ENCODE measurements at places on chromosomes 6 and 20. TPM values are rescaled to one million over a fixed set of nuclear protein-coding genes. Genes with fewer than 3 reads are reported as not detected.

DNA sequence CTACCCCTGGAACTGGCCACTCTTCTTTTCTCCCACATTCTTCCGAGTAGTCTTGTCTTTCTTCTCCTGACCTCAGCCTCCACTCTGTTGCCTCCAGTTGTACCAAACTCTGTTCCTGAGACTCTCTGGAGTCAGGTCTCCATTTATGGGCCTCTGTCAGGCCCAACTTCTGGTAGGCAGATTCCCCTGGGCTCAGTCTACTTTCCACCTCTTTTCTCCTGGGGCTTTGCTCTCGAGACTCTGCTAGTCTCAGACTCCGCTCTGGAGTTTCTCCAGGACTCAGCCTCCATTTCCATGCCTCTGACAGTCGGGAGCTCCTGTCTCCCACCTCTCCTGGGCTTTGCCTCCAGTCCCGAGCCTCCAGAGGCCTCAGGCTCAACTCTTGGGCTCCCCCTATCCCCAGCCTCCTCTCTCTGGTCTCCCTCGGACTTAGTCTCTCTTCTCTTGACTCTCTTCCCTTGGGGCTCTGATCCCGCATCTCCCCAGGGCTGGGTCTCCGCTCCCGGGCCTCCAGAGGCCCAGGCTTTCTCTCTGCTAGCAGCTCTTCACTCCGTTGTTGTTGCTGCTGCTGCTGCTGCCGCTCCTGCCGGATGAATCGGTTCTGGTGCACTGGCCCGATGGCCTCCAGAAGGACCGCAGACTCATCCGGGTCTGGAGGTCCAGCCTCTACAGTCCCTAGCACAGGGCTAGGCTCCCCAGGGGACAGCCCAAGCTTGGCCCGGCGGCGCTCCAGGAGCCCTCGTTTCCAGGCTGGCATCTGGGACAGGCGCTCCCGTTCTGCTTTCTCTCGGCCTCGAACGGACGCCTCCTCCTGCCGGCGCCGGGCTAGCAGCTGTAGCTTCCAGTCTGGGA, 1.1 kb downstream of the PPP1R18 start:
- no peak for DNase-seq
- peaks cover 45% of the 10 kb centered on the region for H3K4me1 ChIP-seq
- H3K4me3 ChIP-seq = peak overlapping the region; percentile 93

GRCh38 chr20:18717062-18717461, 96.5 kb upstream of the SCP2D1 start:
- peaks cover 8% of the 10 kb centered on the region for H3K4me1 ChIP-seq
- H3K27ac ChIP-seq = no peak overlapping the region
- DNase-seq = no peak
- no peak overlapping the region for H3K4me3 ChIP-seq
- no peaks in the 10 kb centered on the region for H3K27me3 ChIP-seq

- H3K36me3 ChIP-seq = no peaks in the 10 kb centered on the region
- no peaks in the 10 kb centered on the region for H3K4me1 ChIP-seq
- H3K27ac ChIP-seq = no peak overlapping the region
- no peak for DNase-seq
- no peak overlapping the region for H3K4me3 ChIP-seq
- no peaks in the 10 kb centered on the region for H3K27me3 ChIP-seq
These were observed 12.7 kb downstream of the GATA5 start for GRCh38 chr20:62462976-62463592.

GRCh38 chr6:122712448-122713137, 66.9 kb upstream of the FABP7 start:
- DNase-seq = no peak
- no peaks in the 10 kb centered on the region for H3K27me3 ChIP-seq
- H3K27ac ChIP-seq = no peak overlapping the region
- no peaks in the 10 kb centered on the region for H3K4me1 ChIP-seq
- no peak overlapping the region for H3K4me3 ChIP-seq

Gene MAFB
- 2.6 TPM for total RNA-seq

DNA sequence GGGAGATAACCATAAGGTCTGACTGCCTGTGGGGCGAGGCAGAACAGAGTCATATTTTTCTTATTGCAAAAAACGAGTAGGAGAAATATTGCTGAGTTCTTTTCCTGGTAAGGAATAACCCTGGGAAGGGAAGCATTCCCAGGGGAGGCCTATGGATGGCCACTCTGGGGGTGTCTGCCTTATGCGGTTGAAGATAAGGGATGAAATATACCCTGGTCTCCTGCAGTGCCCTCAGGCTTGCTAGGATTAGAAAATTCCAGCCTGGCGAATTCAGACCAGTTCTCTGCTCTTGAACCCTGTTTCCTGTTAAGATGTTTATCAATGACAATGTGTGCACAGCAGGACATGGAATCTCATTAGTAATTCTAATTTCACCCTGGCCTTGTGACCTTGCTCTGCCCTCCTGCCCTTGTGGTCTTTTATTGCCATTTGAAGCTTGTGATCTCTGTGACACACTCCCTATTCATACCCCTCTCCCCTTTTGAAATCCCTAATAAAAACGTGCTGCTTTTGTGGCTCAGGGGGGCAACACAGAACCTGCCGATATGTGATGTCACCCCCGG, 491.1 kb upstream of the EYS start:
- H3K36me3 ChIP-seq = no peaks in the 10 kb centered on the region
- H3K4me3 ChIP-seq = no peak overlapping the region
- H3K4me1 ChIP-seq = no peaks in the 10 kb centered on the region
- no peaks in the 10 kb centered on the region for H3K27me3 ChIP-seq
- no peak overlapping the region for H3K27ac ChIP-seq
- no peak for DNase-seq

- H3K4me3 ChIP-seq = no peak overlapping the region
- DNase-seq = no peak
- no peaks in the 10 kb centered on the region for H3K27me3 ChIP-seq
- H3K27ac ChIP-seq = no peak overlapping the region
These were observed 269.6 kb downstream of the GRIK2 start for GRCh38 chr6:101663100-101663499.

- no peaks in the 10 kb centered on the region for H3K27me3 ChIP-seq
- no peak overlapping the region for H3K4me3 ChIP-seq
- no peak for DNase-seq
These were observed 308.3 kb upstream of the IRAK1BP1 start for GRCh38 chr6:78559056-78559455.

- H3K27me3 ChIP-seq = no peaks in the 10 kb centered on the region
- H3K27ac ChIP-seq = no peak overlapping the region
- no peak for DNase-seq
- H3K36me3 ChIP-seq = no peaks in the 10 kb centered on the region
- H3K4me3 ChIP-seq = no peak overlapping the region
These were observed 1029.1 kb upstream of the MANEA start for GRCh38 chr6:94548201-94548600.

- H3K4me3 ChIP-seq = no peak overlapping the region
- H3K27ac ChIP-seq = no peak overlapping the region
- no peaks in the 10 kb centered on the region for H3K27me3 ChIP-seq
- H3K36me3 ChIP-seq = peaks cover 15% of the 10 kb centered on the region
These were observed 3.9 kb downstream of the CDKAL1 start for GRCh38 chr6:20538131-20538662.

- H3K27ac ChIP-seq = no peak overlapping the region
- no peak overlapping the region for H3K4me3 ChIP-seq
- H3K36me3 ChIP-seq = no peaks in the 10 kb centered on the region
- H3K27me3 ChIP-seq = no peaks in the 10 kb centered on the region
These were observed 75.3 kb upstream of the THEMIS start for GRCh38 chr6:127976111-127976510.

DNA sequence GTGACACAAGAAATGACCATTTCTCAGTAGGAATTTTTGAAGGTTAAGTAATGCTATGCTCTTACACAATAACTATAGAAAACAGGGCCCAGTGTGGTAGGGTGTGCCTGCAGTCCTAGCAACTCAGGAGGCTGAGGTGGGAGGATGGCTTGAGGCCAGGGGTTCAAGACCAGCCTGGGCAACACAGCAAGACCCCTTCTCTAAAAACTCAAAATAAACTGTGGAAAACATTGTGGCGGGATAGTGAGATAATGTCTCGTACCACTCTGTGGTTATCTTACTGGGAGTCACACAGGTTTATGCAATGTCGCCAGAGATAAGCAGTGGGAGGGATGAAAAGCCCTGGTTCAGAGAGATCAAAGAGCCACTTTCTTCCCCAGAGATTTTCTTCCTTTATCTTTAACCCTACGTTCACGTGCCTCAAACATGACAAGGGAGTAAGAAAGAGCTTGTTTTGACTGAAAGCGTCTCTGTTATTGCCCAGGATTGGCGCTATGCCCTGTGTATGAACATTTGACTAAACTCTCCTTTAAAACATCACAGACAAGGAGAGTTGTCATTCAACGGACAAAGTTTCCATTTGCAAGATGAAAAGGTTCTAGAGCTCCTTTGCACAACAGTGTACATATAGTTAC, 13.9 kb downstream of the GCM1 start:
- peaks cover 3% of the 10 kb centered on the region for H3K27me3 ChIP-seq
- no peaks in the 10 kb centered on the region for H3K36me3 ChIP-seq
- no peak for DNase-seq
- no peaks in the 10 kb centered on the region for H3K4me1 ChIP-seq
- no peak overlapping the region for H3K4me3 ChIP-seq

DNA sequence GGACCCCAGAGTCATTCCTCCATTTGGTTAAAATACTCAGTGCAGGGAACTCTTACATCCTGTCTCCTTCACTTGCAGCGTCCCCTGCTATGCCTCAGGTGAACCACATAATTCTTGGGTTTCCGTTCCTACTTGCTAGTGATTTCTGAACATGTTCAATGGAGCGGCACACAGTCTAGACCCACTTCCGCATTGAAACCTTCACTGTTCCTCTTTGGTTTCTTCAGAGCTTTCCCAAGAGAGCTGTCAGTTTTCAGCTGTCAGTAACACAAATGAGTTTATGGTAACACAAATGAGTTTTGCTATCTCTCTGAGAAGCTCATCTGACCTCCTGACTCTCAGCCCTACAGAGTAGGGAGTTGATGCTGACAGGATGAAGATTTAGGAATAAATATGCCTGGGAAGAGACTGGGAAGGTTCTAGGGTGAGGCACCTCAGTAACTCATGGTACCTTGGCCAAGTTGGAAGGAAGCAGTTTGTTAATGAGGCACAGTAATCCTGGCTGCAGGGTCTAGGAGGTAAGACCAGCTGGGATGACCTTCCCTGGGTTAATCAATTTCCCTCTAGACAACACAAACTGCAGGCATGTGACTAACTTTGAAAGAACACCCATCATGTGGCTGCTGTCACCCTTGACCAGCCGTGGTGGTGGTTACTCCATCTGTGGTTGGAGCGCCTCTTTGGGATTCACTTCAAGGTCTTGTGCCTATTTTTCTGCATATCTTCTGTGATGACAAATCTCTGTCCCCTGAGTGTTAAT, 5.4 kb downstream of the SYS1 start:
- peaks cover 30% of the 10 kb centered on the region for H3K36me3 ChIP-seq
- H3K4me3 ChIP-seq = no peak overlapping the region
- peak overlapping the region; percentile 36 for H3K27ac ChIP-seq
- DNase-seq = peak; percentile 54

GRCh38 chr20:24873025-24873620, 75.9 kb upstream of the CST7 start:
- no peak overlapping the region for H3K27ac ChIP-seq
- no peak overlapping the region for H3K4me3 ChIP-seq
- no peaks in the 10 kb centered on the region for H3K4me1 ChIP-seq
- no peak for DNase-seq
- H3K27me3 ChIP-seq = no peaks in the 10 kb centered on the region

DNA sequence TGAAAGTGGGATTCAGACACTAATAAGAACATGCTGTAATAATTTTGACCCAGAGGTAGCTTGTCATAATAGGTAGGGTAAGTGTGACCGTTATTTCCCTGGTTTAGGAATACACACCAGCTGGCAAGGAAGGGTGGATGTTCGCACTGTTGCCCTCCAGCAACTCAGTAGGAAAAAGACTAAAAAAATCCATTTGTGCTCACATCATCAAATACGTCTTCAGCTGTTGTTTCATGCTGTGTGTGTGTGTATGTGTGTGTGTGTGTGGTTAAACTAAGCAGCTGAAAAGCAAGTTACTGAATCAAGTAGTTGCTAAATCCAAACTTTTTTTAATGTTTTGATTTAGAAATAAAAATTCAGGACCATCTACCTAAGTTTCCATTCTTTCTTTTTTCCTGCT, 218.7 kb downstream of the TRDN start:
- H3K27me3 ChIP-seq = no peaks in the 10 kb centered on the region
- H3K27ac ChIP-seq = no peak overlapping the region
- H3K36me3 ChIP-seq = no peaks in the 10 kb centered on the region
- H3K4me1 ChIP-seq = no peaks in the 10 kb centered on the region

Gene CST4
- not detected for total RNA-seq

Gene PRPH2
- total RNA-seq = not detected

Gene GMPR
- not detected for total RNA-seq

- no peak overlapping the region for H3K27ac ChIP-seq
- H3K36me3 ChIP-seq = no peaks in the 10 kb centered on the region
- no peaks in the 10 kb centered on the region for H3K4me1 ChIP-seq
- H3K27me3 ChIP-seq = no peaks in the 10 kb centered on the region
- no peak overlapping the region for H3K4me3 ChIP-seq
- no peak for DNase-seq
These were observed 67.2 kb downstream of the CEBPB start for GRCh38 chr20:50257860-50258259.

DNA sequence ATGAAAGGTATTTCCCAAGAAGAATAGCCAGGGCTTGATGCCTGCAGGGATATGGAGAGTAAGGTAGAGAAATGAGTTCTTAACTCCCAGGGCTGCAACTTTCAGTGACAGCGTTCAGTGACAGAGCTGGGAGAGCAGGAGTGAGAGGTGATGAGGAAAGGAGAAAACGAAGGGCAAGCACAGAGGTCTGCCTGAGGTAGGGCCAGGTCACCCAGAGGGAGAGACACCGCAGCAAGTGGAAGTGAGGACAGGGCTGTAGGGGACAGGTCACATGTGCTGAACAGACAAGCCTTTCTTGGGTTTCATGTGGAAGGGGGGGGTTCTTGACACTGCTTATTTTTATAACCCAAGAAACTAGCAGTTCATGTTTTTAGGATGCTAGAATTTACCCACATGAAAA, 72.5 kb downstream of the PREP start:
- H3K27ac ChIP-seq = no peak overlapping the region
- H3K4me3 ChIP-seq = no peak overlapping the region
- no peaks in the 10 kb centered on the region for H3K4me1 ChIP-seq
- H3K36me3 ChIP-seq = peaks cover 36% of the 10 kb centered on the region
- no peak for DNase-seq

DNA sequence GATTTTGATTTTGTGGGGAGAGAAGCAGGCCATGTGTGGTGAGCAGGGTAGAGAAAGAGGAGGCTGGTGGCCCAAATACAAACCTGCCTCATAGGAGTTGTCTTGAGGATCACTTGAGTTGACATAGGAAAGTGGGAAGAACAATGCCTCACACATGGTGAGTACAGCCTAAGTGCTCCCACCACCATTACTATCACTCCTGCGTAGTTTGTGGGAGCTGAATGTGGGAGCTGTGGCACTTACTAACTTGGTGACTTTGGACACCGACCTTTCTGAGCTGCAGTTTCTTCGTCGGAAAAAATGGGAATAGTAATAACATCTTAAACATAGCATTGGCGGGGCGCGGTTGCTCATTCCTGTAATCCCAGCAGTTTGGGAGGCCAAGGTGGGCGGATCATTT, 25.5 kb upstream of the SERINC3 start:
- no peak for DNase-seq
- no peaks in the 10 kb centered on the region for H3K4me1 ChIP-seq
- no peaks in the 10 kb centered on the region for H3K27me3 ChIP-seq

Gene CTCFL
- not detected for total RNA-seq
